Stimulated activated CD8-positive, alpha-beta memory T cell treated with anti-CD3 and anti-CD28 coated beads, Interleukin-4, amount 100 ng/mL, for 4 hours (primary cell): ENCODE measurements at places on chromosomes 4 and X.

GRCh38 chr4:76578002-76578560 is 143.1 kb downstream of the SHROOM3 start:
- no peak for DNase-seq

DNA sequence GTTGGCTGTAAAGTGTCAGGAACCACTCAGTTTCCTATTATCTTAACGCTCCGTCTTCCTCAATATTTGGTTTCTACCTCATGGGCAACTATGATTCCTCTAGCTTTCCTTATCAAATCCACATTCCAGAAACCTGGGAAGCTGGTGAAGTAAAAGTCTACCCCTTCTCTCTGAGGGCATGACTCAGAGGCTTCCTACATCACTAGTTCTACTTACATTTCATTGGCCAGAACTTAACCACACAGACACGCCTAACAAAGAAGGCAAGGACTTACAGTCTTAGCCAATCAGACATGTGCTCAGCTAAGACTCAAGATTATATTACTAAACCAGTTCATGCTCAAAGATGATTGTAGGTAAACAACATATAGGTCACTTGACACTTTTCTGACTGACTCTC is 30.4 kb downstream of the COX7B2 start:
- no peak for DNase-seq

DNA sequence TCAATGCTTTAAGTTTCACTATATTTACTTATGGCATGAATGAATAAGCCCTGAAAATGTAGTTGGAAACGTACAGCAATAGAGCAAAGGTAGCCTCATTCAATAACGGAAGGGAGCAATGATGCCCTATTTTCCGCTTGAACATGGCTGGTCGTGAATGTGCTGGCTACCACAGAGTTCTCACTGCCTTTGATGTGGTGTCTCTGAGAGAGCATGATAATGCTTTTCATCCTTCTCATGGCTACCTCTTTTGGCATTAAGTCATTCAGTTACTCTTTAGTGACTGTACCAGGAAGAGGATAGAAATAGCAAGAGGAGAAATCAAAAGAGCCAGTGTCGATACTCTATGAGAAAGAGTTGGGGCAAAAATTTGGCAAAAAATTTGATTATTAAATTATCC is 308.0 kb downstream of the PPP3CA start:
- DNase-seq: no peak

DNA sequence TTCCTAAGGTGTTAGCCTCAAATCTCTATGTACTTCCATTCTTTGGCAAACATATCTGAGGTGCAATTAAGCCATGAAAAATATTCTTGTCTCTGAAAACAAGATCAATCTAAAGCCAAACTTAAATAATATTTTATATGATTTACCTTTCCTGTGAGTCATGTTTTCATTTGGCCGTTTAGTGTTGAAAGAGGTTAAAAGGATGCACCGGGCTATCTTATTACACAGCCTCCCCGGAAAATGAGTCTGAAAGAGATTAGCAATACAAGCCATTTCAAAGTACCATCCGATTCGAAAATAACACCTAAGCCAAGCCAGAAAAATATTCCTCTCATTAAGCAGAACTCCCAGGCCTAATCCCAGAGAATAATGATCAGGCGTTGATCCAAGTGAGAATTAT is 161.5 kb upstream of the EPHA5 start:
- no peak for DNase-seq

DNA sequence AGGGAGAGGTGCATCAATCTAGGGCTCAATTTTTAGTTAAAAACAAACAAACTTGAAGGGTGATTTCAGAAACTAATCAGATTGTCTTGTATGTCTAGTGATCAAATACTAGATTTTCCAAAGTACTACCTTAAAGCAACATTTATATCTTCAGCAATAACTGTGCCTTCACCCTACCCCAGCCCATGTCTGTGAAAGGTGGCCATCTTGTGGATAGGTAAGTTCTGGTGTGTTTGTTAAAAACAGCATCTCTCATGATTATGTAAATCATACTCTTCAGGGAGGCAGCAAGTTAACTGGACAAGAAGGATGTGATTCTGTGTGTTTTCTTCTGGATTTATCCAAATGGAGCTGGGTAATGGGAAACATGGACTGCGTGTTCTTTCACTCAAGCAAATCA is 81.4 kb upstream of the ACSL1 start:
- DNase-seq: no peak

DNA sequence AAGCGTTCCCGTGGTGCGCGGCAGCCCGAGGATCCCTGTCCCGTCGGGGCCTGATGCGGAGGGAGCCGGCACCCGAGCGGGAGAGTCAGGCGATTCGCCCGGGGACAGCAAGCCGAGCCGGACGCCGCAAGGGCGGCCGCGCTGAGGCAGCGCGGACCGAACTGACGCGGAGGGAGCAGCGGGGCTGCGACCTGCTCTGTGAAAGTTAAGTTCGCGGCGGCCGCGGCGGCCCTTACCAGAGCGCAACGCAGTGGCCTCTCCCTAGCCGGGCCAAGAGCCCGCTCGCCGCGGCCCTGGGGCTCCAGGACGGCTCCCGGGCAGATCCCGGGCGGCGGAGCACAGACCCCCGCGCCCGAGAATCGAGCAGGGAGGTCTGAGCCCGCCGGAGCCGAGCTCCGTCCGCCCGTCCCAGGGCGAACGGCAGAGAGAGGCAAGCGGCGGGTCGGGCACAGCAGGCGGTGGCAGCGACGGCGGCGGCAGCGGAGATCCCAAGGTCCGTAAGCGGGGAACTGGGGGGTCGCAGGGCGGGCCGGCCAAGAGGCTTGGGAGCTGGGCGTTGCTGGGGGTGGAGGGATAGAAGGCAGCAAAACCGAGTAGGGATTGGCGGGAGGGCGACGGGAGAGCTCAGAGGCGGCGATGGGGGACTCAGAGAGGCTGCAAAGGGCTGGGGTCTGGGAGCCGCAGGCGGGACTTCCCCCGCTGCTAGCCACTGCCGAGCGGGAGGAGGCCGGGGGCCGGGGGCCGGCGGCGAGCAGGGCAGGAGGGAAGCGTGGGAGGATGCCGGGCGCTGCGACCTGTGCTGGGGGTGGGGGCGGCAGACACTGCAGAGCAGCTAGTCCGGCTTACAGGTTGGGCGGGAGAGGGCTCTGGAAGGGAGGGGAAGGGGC is 1.0 kb downstream of the GPR50 start:
- DNase-seq: no peak

- DNase-seq: no peak
Observed at GRCh38 chr4:105902550-105903262, 7.4 kb downstream of the NPNT start.

GRCh38 chrX:40265936-40266335 is 168.2 kb upstream of the BCOR start:
- no peak for DNase-seq

DNA sequence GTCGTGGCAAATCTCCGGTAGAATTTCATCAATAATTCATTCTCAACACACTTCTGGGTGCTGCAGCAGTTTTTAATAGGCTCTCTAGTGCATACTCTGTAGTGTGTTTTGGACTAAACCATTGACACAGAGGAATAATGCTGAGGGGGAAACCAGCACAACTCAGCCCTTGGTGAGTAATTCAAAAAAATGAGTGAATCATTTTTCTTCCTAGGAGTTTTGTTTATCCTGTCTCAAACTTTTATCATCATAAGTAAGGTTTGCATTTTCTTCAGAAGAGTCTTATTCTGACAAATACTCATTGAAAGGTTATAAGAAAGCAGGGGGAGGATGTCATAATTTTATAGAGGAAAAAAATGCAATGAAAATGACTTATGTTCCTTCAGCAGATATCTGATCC is 2542.7 kb downstream of the PCDH7 start:
- no peak for DNase-seq

DNA sequence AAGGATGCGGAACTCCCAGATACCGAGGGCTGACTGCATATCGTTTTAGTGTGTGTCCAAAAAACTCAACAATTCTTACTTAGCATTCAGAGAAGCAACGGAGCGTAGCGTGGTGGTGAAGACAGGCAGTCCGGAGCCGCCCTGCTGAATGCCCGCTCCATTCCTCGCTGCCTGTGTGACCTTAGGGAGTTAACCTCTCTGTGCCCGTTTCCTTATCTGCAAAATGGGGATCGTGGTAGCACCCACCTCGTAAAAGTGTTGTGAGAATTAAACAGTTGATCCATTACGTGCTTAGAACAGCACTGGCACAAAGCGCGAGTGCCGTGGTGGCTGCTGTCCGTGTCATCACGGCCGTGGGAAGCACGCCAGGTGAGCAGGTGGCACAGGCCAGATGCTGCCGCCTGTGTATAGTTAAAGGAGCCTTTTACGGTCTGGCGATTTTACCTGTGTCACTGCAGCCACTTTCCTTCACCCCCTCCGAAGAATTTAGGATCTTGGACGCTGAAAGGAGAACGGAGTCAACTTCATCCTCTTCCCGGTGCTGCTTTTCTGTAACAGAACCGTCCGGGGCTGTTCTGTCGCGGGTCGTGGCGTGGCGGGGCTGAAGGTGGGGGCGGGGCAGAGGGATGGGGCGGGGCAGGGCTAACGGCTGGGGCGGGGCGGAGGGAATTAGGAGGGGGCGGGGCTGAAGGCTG is 885 bp downstream of the CCDC110 start:
- peak; percentile 12 for DNase-seq

DNA sequence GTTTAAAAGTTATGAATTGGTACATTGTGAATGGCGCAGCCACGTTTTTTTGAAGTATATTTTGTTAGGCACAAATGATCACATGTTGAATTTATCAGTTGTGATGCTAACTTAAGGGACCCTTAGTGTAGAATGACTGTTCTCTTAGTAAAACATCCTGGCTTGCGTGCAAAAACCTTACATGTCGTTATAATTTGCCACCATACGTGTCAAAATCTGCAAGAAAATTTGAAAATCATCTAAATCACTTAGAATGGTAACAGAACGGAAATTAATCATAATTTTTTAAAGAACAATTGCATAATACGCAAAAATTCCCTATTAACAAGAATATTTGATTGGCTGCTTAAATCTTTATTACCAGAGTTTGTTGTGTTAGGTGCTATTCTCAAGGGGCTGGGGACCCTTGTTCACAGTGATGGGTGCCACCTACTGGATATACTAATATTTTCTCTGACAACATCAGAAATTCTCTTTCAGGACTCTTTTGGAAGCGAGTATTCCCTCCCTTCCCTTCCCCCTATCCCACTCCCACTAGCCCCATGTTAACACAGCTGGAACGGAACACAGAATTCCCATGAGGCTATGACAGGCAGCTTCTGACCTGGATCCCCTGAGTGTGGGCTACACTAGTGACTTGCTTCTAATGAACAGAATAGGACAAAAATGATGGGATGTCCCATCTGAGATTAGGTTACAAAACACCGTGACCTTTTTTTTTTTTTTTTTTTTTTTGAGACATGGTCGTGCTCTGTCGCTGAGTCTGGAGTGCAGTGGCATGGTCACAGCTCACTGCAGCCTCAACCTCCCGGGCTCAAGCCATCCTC is 71.8 kb downstream of the SUPT20HL2 start:
- no peak for DNase-seq

- DNase-seq: no peak
Observed at GRCh38 chr4:173288698-173289352, 45.3 kb downstream of the HMGB2 start.

GRCh38 chr4:24720436-24720835 is 74.9 kb upstream of the SOD3 start:
- no peak for DNase-seq

DNA sequence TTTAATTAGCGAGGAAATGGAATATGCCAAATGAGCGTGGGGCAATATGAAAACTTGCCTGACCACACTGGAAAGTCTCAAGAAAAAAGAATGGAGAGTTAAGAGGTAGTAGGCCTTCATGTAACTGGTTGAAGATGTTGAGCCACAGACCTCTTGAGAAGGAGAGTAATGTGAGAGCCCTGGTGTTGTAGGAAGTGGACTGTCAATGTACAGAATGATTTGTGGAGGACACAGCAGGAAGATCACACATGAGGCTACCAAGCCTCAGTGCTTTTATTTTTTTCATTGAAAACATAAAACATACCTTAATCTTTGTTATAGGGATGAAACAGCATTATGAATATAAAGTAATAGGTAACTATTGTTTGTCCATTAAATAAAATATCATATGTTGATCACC is 331.6 kb downstream of the UNC5C start:
- DNase-seq: no peak

DNA sequence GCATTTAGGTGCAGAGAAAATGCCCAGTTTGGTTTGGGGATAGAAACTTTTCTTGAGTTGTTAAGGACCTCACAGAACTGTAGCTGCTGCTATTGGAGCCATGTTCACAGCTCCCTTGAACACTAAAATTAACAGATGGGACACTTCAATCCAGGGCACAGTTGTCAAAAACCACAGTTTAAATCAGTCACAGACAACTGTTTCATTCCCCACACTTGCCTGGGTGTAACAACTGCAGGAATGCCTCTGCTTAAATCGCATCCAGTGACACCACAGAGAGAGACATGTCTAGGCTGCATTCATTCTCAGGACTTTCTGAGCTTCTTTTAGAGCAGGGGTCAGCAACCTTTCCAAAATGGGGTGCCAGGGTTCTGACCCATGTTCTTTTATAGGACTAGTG is 12.7 kb upstream of the CAPN6 start:
- no peak for DNase-seq

- DNase-seq: no peak
Observed at GRCh38 chrX:122517786-122518185, 666.3 kb upstream of the GRIA3 start.

DNA sequence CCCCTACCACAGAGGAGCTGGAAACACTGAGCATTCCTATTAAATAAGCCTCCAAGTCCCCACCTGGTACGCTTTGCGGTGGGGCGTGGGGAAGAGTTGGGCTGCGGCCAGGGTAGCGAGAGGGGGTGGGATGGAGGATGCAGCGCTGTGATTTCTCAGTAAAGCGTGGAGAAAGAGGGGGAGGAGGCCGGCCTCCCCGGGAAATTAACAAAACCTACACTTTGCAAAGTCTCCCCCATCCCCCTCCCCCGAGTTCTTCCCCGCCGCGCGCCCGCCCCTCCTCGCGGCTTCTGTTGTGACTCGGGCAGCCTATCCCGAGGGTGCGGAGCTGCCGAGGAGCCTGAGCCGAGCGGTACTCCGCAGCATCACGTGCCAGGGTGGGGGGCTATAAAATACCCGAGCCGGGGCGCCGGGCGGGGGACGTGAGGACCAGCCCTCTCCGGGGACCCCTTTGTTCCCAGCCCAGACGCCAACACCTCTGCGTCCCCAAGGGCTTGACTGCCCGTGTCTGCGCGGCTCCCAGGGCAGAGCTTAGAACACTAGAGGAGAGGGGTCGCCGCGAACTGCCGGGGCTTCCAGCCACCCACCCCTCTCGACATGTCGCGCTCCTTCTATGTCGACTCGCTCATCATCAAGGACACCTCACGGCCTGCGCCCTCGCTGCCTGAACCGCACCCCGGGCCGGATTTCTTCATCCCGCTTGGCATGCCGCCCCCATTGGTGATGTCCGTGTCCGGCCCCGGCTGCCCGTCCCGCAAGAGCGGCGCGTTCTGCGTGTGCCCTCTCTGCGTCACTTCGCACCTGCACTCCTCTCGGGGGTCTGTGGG is at the start of gene GSX2:
TSS of gene GSX2 (plus strand) at position 416 of the 827 bp plus-strand sequence. CDS start at position 598, 182 bp downstream.
- no peak for DNase-seq

GRCh38 chr4:4260185-4260751 is 12.2 kb upstream of the TMEM128 start:
- DNase-seq: no peak

- DNase-seq: no peak
Observed at GRCh38 chrX:69320116-69320515, 154.9 kb upstream of the PJA1 start.
